MM.1S (cell line): ENCODE measurements at places on chromosomes 6 and 20.

DNA sequence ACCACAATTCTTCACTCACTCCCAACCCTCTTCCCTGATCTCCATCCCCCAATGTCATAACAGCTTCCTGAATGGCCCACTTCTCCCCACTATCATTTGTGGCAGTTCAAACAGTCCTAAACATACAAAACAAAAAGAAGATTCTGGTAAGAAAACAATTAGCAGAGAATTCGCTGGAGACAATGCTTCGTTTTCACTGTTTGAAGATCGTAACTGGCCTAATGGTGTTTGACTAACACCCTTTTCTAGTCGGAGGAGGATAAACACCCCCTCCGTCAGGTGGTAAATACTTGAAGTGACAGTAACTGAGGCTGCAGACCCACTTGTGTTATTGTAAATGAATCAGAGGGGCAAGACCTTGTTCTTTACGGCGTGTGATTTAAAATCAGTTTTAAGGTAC, 3.8 kb downstream of the EYA2 start:
- H3K4me3 ChIP-seq, result no peak overlapping the region
- no peaks in the 10 kb centered on the region for H3K4me1 ChIP-seq
- H3K27ac ChIP-seq, result no peak overlapping the region
- peaks cover 15% of the 10 kb centered on the region; the same call in 1 of the 2 replicates for H3K27me3 ChIP-seq
- no peak for DNase-seq

- no peak overlapping the region for H3K4me3 ChIP-seq
- no peaks in the 10 kb centered on the region for H3K36me3 ChIP-seq
- H3K4me1 ChIP-seq, result no peaks in the 10 kb centered on the region
- H3K27ac ChIP-seq, result no peak overlapping the region
- no peak for DNase-seq
- no peaks in the 10 kb centered on the region for H3K27me3 ChIP-seq
Observed at GRCh38 chr20:51462566-51463276, 79.8 kb downstream of the NFATC2 start.

DNA sequence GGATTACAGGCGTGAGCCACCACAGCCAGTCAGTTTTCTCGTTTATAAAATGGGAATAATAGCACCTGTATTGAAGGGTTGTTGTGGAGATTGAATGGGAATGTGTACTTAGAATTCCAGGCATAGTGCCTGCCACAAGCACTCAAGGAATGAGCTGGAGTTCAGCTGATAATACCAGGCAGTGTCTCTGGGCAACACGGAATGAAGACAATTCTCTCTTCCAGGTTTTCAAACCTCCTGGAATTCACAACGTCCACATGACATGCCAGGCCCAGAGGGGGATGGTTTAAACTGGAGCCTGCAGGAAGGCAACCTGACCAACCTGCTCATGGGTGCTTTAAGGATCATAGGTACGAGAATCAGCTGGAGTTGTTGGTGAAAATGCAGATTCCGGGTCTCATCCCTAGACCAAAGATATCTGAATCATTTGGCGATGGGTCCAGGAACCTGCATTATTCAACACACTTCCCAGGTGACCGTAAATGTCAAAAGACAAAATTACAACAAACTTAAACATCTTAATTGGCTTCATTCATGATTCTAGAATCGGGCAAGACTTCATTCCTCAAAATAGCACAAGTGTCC, 1.9 kb upstream of the PTPN1 start:
- no peak overlapping the region for H3K27ac ChIP-seq
- no peaks in the 10 kb centered on the region for H3K27me3 ChIP-seq

DNA sequence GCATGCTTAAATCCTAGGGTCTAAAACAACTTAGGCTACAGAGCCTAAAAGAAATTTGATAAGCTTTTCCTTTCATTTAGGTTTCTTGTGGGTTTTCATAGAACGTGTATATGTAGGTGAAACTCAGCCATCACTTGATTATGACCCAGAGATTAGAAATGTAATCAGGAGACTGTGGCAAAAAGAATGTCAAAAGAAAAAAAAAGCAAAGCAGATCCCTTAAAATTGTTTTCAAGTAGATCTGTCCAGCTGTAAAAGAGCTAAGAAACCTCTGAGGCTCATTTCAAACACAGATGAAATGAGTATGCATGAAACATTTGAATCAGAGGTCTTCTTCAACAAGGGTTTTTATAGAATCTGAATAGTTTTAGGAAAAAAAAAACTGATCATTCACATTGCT, 341.3 kb upstream of the PRDM1 start:
- DNase-seq, result no peak
- H3K27me3 ChIP-seq, result no peaks in the 10 kb centered on the region
- no peak overlapping the region for H3K27ac ChIP-seq
- no peaks in the 10 kb centered on the region for H3K36me3 ChIP-seq
- 0 out of 2 replicates have a peak, but pooled peaks cover 5% of the 10 kb centered on the region for H3K4me1 ChIP-seq
- no peak overlapping the region for H3K4me3 ChIP-seq

DNA sequence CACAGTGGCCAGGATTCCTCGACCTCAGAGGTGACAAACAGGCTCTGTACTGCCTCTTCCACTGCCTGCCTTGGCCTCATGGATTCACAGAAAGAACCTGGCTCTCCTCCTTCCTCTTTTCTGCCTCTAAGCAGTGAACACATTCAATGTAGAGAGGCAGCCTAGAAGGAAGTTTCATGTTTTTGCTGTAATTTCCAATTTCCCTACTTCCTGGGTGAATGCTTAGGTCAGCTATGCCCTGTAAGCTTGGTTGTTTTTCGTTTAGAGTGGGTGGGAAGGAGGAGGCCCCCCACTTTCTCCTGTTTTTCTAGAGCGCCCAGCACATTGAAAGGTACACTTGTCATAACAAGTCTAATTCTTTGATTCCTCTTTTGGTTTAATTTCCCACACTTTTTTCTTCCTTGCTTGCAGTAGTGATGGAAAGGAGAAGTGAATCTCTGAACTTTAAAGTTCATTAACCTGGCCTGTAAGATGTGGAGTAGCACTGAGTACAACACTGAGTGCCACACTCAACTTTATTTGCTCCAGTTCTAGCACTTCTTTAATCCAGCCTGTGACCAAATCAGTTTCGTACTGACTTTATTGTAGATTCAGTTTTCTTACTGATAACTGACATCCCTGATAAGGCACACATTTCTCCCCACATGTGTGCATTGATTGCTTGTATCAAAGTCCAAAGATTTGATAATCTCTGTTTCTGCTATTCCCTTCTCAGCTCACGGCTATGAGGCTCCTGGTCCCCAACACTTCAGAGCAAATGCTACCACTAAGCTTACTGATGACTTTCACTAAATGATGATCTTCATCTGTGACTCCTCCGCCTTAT, 100.0 kb upstream of the MAN1A1 start:
- H3K27ac ChIP-seq, result no peak overlapping the region
- DNase-seq, result no peak
- H3K36me3 ChIP-seq, result no peaks in the 10 kb centered on the region
- H3K4me1 ChIP-seq, result peaks cover 58% of the 10 kb centered on the region
- H3K27me3 ChIP-seq, result no peaks in the 10 kb centered on the region

GRCh38 chr6:14281811-14282660, 164.5 kb downstream of the CD83 start:
- H3K4me3 ChIP-seq, result no peak overlapping the region
- no peak for DNase-seq
- peaks cover 18% of the 10 kb centered on the region for H3K4me1 ChIP-seq
- no peak overlapping the region for H3K27ac ChIP-seq

DNA sequence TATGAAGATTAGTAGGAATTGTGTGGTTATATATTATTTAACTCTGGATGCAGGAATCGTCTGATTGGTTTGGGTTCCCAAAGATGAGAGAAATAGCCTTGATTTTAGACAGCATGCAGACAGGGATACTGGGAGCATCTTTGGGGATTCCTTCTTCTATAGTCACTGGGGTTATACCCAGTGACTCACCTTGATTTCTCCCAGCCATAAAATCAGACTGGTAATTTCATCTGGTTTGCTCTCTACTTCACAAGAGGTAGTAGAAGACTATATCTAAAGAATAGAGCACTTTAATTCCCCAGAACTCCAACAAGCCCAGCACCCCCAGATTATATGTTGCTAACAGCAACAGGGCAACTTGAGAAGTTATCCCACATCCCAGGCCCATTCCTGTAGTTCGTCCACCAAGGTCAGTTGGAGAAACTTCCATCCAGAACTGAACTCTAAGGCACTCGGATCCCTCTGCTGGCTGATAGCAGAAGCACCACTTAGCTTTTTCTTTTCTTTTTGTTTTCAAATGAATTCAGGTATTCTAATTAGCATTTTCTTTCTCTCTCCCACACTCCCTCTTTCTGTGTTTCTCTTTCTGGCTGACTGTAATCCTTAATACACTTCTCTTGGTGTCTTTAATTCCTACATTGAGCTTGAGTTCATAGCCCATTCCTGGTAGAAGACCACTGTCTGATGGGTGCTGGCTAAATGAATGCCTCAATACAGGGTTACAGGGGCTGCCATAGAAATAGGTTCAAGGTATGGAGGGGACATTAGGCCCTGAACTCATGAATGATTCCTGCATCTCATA, 20.4 kb upstream of the EFHC1 start:
- peaks cover 6% of the 10 kb centered on the region; the same call in 1 of the 2 replicates for H3K27me3 ChIP-seq
- H3K4me3 ChIP-seq, result no peak overlapping the region
- H3K4me1 ChIP-seq, result peaks cover 19% of the 10 kb centered on the region
- H3K36me3 ChIP-seq, result no peaks in the 10 kb centered on the region
- peak; percentile 51 for DNase-seq

- H3K4me3 ChIP-seq, result peak overlapping the region; percentile 34; the same call in 1 of the 2 replicates
- no peaks in the 10 kb centered on the region for H3K36me3 ChIP-seq
- H3K4me1 ChIP-seq, result no peaks in the 10 kb centered on the region
- H3K27ac ChIP-seq, result no peak overlapping the region
- H3K27me3 ChIP-seq, result peaks cover 59% of the 10 kb centered on the region
- DNase-seq, result no peak
Observed at GRCh38 chr6:170289951-170290295, 955 bp downstream of the DLL1 start.

DNA sequence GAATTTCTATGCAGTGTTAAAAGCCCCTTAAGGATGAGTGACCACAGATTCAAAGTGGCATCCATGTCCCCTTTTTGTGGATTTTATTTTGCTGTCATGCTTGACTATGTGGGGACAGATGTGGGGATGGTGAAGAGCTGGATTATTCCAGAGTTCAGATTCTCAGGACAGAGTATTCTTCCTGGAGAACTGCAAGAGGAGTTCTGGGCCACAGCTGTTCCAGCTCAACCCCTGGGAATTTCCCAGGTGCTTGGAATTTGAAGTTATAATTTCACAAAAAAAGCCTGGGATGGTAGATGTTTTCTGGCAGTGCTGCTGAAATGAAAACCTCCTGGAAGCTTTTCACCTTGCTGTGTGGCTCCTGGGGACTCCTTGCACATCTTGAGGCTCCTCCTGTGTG, 671.8 kb upstream of the MARCKS start:
- H3K27ac ChIP-seq, result no peak overlapping the region
- H3K4me3 ChIP-seq, result no peak overlapping the region
- no peaks in the 10 kb centered on the region for H3K27me3 ChIP-seq

GRCh38 chr6:130973521-130974277, 89.3 kb downstream of the EPB41L2 start:
- H3K27ac ChIP-seq, result no peak overlapping the region
- no peaks in the 10 kb centered on the region for H3K4me1 ChIP-seq
- DNase-seq, result no peak
- no peaks in the 10 kb centered on the region for H3K27me3 ChIP-seq
- H3K4me3 ChIP-seq, result no peak overlapping the region
